Esophagus squamous epithelium (tissue), 5 donors: ENCODE measurements at places on chromosomes 13 and 19.

DNA sequence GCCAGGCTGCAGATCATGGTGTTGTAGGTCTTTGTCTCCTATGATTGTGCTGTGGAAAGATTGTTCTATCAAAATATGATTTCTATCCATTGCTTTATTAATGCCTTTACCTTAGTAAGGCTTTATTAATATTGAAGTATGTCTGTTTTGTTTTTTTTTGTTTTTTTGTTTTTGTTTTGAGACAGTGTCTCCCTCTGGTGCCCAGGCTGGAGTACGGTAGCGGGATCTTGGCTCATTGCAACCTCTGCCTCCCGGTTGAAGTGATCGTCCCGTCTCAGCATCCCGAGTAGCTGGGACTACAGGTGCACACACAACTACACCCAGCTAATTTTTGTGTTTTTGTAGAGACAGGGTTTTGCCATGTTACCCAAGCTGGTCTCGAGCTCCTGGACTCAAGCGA is 7.7 kb downstream of the IRGC start:
- no peak for DNase-seq

- DNase-seq: no peak
Observed at GRCh38 chr13:65095161-65096082, 2134.7 kb downstream of the PCDH9 start.

GRCh38 chr13:82566864-82567263 is 1315.4 kb downstream of the SLITRK1 start:
- no peak for DNase-seq

DNA sequence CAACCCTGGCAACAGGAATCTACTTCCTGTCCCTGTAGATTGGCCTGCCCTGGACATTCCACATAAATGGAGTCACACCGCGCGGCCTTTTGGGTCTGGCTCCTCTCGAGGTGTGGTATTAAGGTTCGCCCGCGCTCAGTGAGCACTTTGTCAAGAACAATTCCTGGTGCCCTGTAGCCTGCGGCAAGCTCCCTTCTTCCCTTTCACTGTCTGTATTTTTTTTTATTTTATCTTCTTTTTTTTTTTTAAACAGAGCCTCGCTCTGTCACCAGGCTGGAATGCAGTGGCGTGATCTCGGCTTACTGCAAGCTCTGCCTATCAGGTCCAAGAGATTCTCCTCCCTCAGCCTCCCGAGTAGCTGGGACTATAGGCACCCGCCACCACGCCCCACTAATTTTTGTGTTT is 28.3 kb downstream of the PEX11G start:
- DNase-seq: no peak

DNA sequence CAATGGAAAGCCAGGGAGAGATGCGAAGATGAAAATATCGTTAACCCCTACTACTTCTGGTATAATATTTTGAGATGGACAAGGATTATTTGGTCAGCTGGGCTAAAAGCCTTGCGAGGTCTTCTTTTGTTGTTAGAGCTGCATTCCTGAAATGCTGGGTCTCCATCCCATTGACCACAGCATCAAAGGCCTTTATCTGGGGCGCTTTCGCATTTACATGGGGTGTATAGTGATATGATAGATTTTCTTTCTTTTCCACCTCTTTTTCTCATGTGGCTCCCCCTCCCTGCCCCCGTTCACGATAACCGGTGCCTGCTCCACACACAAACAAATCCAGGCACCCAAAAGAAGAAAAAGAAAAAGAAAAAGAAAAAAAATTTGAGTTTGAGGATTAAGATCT is 77.5 kb downstream of the ZNF536 start:
- DNase-seq: no peak
